GM12865 (cell line): ENCODE measurements at places on chromosomes 7 and 10.

GRCh38 chr7:2358968-2359527 lies 4.4 kb downstream of the EIF3B start:
- no peak for DNase-seq

- peak; percentile 75 for DNase-seq
Observed at GRCh38 chr7:28037220-28038010, 143.2 kb downstream of the JAZF1 start.

- DNase-seq: no peak
Observed at GRCh38 chr10:100350914-100351485, 4.0 kb downstream of the SCD start.

GRCh38 chr7:114851406-114852061 lies 70.4 kb upstream of the MDFIC start:
- DNase-seq: no peak

DNA sequence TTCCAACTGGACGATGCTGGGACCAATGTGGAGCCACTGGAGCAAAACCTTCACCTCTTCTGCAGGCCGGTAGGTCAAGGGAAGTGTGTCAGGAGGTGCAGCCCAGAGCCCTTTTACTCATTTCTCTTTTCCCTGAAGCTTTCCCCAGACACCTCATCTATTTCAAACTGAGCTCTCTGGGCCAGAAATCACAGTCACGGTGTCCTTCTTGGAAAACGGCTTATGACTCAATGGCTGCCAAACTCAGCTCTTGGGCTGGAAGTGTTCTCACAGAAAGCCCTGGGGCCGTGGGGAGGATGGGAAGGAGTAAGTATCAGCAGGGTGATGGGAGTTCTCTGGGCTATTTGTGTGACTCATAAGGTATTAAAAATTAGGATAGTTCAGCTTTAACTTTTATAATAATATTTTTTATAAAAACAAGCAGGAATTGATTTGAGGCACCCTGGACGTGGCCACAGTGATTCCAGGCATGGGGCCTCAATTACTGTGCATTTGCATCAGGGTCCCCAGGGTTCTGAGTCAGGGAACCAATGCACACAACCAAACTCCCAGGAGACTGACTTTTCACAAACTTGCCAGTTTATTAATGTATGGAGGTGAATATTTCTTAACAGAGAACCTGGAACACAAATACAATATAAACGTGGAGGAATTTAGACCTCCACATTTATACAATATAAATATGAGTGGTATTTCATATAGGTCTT lies 187.4 kb upstream of the TMEM72 start:
- no peak for DNase-seq

GRCh38 chr10:95820363-95820762 lies 64.4 kb downstream of the ENTPD1 start:
- peak; percentile 65 for DNase-seq

- DNase-seq: no peak
Observed at GRCh38 chr10:114379631-114380041, 24.7 kb downstream of the AFAP1L2 start.

- DNase-seq: no peak
Observed at GRCh38 chr10:19922236-19922963, 106.2 kb downstream of the PLXDC2 start.

- peak; percentile 38 for DNase-seq
Observed at GRCh38 chr10:119396008-119396708, 146.4 kb downstream of the RGS10 start.

DNA sequence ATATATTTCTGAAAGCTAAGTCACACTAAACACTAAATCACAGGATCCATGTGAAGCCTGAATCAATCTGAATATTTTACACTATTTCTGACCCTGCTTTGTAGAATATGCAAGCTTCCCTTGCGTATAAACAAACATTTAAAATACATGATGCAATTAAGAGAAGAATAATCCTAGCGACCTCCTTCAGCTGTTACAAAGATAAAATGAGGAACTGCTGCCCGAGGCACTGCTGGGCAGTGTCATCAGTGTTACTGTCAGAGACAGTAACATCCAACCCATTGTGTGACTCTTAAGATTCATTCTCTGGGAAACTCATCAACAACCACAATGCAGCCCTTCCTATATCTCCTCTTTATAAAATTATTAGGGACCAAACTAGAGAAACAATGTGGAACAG lies 61.6 kb downstream of the COBL start:
- no peak for DNase-seq

- no peak for DNase-seq
Observed at GRCh38 chr10:20405050-20405449, 492.1 kb downstream of the NEBL start.

DNA sequence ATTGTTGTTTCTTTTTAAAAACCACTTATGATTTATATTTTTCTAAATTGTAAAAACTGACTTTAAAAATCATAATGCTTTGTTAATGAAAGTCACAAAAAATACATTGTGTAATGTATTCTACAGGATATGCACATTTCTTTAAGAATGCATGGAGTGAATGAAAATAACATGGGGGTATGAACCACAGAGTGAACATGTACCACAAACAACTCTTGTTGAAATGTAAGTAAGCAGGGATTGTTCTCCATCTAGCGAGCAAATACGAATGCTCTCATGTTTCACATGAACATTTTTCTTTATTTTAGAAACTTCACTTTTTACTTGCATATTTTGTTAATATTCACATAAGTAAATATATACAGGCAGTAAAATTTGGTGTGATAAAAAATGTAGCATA lies 35.6 kb upstream of the LAMB4 start:
- DNase-seq: no peak

GRCh38 chr7:151886783-151887182 lies 9.9 kb upstream of the PRKAG2 start:
- DNase-seq: no peak

DNA sequence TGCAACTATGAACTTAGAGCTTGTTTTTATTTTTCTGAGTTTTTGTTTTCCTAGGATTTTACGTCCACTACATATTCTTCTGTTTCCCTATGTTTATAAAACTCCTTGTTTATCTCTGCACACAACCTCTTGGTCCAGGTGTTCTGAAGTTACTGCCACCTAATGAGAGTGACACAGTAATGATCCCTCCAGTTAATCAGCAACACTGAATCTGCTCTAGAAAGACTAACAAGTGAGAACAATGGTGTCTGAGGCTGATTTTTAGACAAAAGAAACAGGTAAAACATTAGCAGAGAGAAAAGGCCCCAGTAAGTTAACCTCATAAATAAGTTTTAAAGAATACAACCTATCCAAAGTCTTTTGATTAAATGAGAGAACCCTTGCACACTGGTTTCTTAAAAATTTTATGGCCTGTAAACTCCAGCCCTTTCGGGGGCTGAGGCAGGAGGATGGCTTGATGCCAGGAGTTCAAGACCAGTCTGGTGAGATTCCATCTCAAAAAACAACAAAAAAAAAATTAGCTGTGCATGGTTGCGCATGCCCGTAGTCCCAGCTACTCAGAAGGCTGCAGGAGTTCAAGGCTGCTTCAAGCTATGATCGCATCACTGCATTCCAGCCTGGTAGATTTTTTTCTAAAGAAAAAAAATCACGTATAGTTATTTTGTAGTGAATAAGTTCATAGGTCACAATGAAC lies 397.6 kb downstream of the MAGI2 start:
- no peak for DNase-seq
